ENCODE measurements at places on chromosomes 4 and X. TPM values are rescaled to one million over a fixed set of nuclear protein-coding genes. Genes with fewer than 3 reads are reported as not detected.
A peak's percentile ranks its signal among the peaks of the same experiment; 100 is the strongest.

Gene RAB41
- total RNA-seq: not detected

Gene G3BP2
- total RNA-seq: 137 TPM

Gene RTL9
- total RNA-seq: 0.09 TPM

Gene SERPINA7
- total RNA-seq: not detected

Gene TSPAN7
- 0.42 TPM for total RNA-seq

DNA sequence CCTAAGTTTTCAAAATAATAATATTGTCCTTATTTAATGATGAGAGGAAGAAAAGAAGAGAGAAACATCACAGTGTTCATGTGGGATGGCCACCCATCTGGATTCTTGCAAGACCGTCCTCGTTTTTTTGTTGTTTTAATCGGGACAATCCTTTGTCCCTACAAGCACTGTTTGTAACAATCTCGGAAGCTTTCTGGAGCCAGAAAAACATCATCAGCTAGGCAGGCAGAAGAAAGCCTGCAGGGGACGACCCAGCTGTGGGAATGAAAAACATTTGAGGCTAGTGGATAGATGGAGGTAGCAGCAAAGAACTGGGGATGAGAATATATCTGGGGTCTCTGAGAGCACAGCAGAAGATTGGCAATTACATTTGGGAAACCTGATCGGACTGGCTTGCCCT is 105.6 kb downstream of the DKK2 start:
- H3K4me3 ChIP-seq: no peak overlapping the region
- no peak overlapping the region for H3K27ac ChIP-seq
- H3K4me1 ChIP-seq: no peaks in the 10 kb centered on the region
- no peak for DNase-seq
- no peaks in the 10 kb centered on the region for H3K36me3 ChIP-seq

GRCh38 chr4:136441629-136442282 is 1090.5 kb downstream of the PCDH18 start:
- H3K36me3 ChIP-seq: no peaks in the 10 kb centered on the region
- H3K4me3 ChIP-seq: no peak overlapping the region
- no peak for DNase-seq
- no peak overlapping the region for H3K27ac ChIP-seq
- H3K4me1 ChIP-seq: no peaks in the 10 kb centered on the region
- no peaks in the 10 kb centered on the region for H3K27me3 ChIP-seq

DNA sequence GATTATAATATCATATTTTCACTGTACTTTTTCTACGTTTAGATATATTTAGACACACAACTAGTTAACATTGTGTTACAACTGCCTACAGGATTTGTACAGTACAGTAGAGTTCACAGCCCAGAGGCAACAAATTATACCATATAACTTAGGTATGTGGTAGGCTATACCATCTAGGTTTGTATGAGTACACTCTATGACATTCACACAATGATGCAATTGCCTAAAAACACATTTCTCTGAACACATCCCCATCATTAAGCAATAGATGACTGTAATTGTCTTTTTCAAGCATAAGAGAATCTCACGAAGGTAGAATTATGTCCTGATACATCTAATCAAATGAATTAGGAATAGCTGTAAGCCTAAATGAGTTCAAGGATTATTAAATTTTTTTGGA is 12.3 kb upstream of the TIGD2 start:
- no peak for DNase-seq
- no peaks in the 10 kb centered on the region for H3K36me3 ChIP-seq
- peaks cover 21% of the 10 kb centered on the region for H3K4me1 ChIP-seq
- no peak overlapping the region for H3K4me3 ChIP-seq
- H3K27me3 ChIP-seq: peaks cover 2% of the 10 kb centered on the region

DNA sequence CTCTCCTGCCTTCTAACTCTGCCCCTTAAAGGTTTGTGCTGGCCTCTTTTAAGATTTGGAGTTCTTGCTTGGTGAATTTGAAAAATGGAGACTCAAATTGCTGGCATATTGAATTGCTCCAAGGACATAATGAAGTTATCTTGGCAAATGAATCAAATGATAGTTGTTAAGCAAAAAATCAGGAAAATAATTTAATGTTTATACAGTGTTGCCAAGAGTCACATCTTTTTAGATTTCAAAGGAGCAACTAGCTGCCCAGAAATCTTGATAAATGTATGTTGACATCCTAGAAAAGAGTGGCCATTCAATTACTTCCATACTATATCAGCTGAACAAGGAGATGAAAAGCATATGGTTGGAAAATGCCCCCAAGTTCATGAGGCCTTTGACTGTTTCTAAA is 610.0 kb upstream of the LCORL start:
- no peaks in the 10 kb centered on the region for H3K36me3 ChIP-seq
- H3K4me1 ChIP-seq: no peaks in the 10 kb centered on the region
- H3K27ac ChIP-seq: no peak overlapping the region
- DNase-seq: no peak
- no peak overlapping the region for H3K4me3 ChIP-seq
- H3K27me3 ChIP-seq: peaks cover 3% of the 10 kb centered on the region

- H3K27me3 ChIP-seq: no peaks in the 10 kb centered on the region
- H3K4me3 ChIP-seq: no peak overlapping the region
- H3K27ac ChIP-seq: no peak overlapping the region
- no peak for DNase-seq
- H3K36me3 ChIP-seq: no peaks in the 10 kb centered on the region
Observed at GRCh38 chrX:36856849-36857248, 151.3 kb upstream of the FAM47C start.

GRCh38 chrX:133373386-133374079 is 41.8 kb downstream of the GPC4 start:
- no peaks in the 10 kb centered on the region for H3K4me1 ChIP-seq
- H3K4me3 ChIP-seq: no peak overlapping the region
- H3K36me3 ChIP-seq: no peaks in the 10 kb centered on the region
- no peak overlapping the region for H3K27ac ChIP-seq

- no peaks in the 10 kb centered on the region for H3K27me3 ChIP-seq
- H3K4me3 ChIP-seq: no peak overlapping the region
- H3K4me1 ChIP-seq: no peaks in the 10 kb centered on the region
- H3K36me3 ChIP-seq: no peaks in the 10 kb centered on the region
Observed at GRCh38 chrX:129637217-129638109, 17.3 kb downstream of the APLN start.

- H3K36me3 ChIP-seq: no peaks in the 10 kb centered on the region
- H3K27ac ChIP-seq: no peak overlapping the region
- no peak for DNase-seq
- H3K4me3 ChIP-seq: no peak overlapping the region
- H3K4me1 ChIP-seq: no peaks in the 10 kb centered on the region
Observed at GRCh38 chrX:69216911-69217310, 51.7 kb upstream of the PJA1 start.

DNA sequence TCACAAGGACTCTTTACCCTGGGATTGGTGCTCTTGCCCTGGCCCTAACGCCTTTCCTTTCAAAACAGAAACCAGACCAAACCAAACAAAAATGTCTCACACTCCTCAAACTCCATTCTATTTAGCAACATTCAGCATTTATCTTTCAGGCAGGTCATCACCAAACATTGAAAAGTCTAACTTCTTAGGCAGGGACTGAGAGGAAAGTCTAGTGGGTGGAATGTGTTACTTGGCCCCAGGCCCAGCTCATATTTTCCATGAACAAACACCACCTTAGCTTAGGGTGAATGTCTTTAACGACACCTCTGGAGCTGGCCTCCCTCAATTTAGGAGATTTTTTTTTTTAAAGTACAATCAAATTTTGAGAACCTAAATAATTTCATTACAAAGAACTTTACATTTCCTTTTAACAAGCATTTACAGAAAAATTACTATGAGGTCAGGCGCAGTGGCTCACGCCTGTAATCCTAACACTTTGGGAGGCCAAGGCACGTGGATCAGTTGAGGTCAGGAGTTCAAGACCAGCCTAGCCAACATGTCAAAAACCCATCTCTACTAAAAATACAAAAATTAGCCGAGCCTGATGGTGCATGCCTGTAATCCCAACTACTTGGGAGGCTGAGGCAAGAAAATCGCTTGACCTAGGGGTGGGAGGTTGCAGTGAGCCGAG is 10.2 kb upstream of the N4BP2 start:
- H3K4me3 ChIP-seq: peak overlapping the region; percentile 9
- no peaks in the 10 kb centered on the region for H3K27me3 ChIP-seq
- DNase-seq: peak; percentile 67

DNA sequence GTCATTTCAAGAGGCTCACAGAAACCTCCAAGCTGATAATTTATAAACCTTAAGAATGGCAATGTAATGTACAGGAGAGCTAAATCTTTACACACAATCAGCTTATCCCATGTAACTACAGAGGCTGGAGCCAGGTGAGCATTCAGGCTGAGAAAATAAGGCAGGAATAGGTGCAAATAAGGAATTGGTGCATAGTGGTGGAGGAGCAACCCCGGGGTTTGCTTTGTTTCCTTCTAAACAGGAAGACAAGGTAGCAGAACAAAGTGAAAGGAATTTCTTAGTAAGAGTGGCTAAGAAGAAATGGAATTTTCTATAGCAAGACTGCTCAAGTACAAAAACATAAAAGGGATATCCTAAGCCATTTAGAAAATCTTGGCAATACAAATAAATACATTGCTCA is 82.4 kb downstream of the NR3C2 start:
- peak overlapping the region; percentile 10 for H3K4me3 ChIP-seq
- peak overlapping the region; percentile 34 for H3K27ac ChIP-seq
- H3K36me3 ChIP-seq: no peaks in the 10 kb centered on the region
- H3K4me1 ChIP-seq: peaks cover 40% of the 10 kb centered on the region
- no peaks in the 10 kb centered on the region for H3K27me3 ChIP-seq

GRCh38 chr4:181479141-181479540 is 764.1 kb upstream of the TENM3 start:
- DNase-seq: no peak
- H3K4me3 ChIP-seq: no peak overlapping the region
- H3K27me3 ChIP-seq: no peaks in the 10 kb centered on the region
- no peaks in the 10 kb centered on the region for H3K36me3 ChIP-seq
- H3K27ac ChIP-seq: no peak overlapping the region

DNA sequence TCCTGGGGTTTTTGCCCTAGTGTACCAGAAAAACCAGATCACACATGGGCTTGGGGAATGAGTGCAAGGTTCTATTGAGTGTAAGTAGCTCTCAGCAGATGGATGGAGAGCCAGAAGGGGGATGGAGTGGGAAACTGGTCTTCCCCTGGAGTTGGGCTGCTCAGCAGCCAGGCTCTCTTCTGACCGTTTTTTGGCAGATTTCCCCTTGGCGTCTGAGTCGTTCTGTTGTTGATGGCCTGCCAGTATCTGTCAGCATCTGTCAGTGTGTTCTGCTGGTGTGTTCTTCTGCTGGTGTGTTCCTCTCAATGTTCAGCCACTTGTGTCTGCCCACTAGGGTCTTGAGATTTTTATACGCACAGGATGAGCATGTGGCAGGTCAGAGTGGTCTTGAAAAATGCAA is 633.9 kb upstream of the CPEB2 start:
- H3K36me3 ChIP-seq: no peaks in the 10 kb centered on the region
- no peak for DNase-seq
- H3K27me3 ChIP-seq: no peaks in the 10 kb centered on the region
- no peak overlapping the region for H3K4me3 ChIP-seq

GRCh38 chr4:24686866-24687692 is 102.7 kb upstream of the DHX15 start:
- H3K27ac ChIP-seq: no peak overlapping the region
- H3K4me3 ChIP-seq: no peak overlapping the region
- H3K36me3 ChIP-seq: no peaks in the 10 kb centered on the region
- peaks cover 13% of the 10 kb centered on the region for H3K27me3 ChIP-seq
- H3K4me1 ChIP-seq: no peaks in the 10 kb centered on the region
- DNase-seq: peak; percentile 58

DNA sequence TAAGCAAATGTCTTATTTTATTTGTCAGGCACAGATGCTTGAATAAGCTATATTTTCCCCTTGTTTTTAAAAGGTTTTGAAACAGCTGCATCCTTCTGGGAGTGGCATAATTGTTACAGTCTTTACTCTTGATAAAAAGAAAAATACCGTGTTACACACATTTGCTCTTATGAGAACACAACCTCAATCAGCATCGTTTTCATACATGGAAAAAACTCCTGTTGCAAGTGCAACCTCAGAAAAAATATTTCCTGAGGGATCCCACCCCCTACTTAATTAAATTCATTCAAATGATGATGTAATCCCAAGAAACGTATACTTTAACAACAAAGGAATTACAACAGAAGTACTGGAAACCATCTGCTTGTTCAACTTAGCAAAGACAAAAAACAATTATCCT is 58.6 kb downstream of the SMAD1 start:
- peaks cover 4% of the 10 kb centered on the region for H3K4me1 ChIP-seq
- no peak overlapping the region for H3K27ac ChIP-seq
- peaks cover 2% of the 10 kb centered on the region for H3K36me3 ChIP-seq

- H3K4me3 ChIP-seq: no peak overlapping the region
- H3K27ac ChIP-seq: no peak overlapping the region
- no peaks in the 10 kb centered on the region for H3K36me3 ChIP-seq
Observed at GRCh38 chr4:1502501-1502886, 96.3 kb upstream of the NKX1-1 start.

GRCh38 chr4:141686146-141686775 is 49.9 kb downstream of the IL15 start:
- H3K27ac ChIP-seq: no peak overlapping the region
- DNase-seq: peak; percentile 20
- no peaks in the 10 kb centered on the region for H3K4me1 ChIP-seq
- H3K27me3 ChIP-seq: peaks cover 2% of the 10 kb centered on the region

DNA sequence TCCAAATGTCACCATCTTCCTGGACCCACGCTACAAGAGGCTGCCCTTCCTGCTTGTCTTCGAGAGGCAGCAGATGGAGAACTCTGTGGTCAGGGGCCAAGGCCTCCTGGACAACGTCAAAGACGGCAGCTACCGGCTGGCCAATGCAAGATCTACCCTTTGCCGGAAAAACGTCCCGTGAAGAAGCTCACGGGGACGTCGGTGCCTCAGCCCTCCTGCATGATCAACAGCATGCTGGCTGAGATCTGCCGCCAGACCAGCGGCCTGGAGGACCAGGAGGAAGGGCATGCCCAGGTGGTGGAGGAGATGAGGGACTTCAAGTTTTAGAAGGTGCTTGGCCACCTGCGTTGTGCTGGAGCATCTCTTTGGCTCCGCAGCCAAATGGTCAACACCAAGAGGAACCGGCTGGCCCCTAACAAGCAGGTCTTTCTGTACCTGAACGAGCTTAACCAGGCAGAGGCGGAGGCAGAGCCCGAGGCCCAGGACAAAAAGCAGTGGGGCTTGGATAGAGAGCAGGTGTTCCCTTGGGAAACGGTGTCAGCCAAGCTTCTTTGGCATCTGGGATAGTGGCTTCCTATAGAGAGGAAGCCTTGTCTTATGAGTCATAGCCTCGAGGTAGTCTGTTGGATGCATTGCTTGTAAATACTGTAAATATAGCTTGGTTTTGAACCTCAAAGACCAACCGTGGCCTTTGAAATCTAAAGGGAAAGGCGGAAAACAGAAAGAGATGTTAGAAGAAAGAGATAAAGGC is 94.8 kb upstream of the ELOVL6 start:
- peaks cover 14% of the 10 kb centered on the region for H3K4me1 ChIP-seq
- no peak overlapping the region for H3K4me3 ChIP-seq
- no peaks in the 10 kb centered on the region for H3K36me3 ChIP-seq
- H3K27ac ChIP-seq: no peak overlapping the region
- H3K27me3 ChIP-seq: peaks cover 42% of the 10 kb centered on the region

- H3K27me3 ChIP-seq: no peaks in the 10 kb centered on the region
- H3K4me1 ChIP-seq: peaks cover 5% of the 10 kb centered on the region
- H3K27ac ChIP-seq: no peak overlapping the region
- H3K36me3 ChIP-seq: no peaks in the 10 kb centered on the region
- H3K4me3 ChIP-seq: no peak overlapping the region
Observed at GRCh38 chrX:135009057-135009610, 13.2 kb downstream of the RTL8B start.

All from activated CD4-positive, alpha-beta T cell treated with anti-CD3 and anti-CD28 coated beads for 36 hours (primary cell).